GOT3 (cell line): ENCODE measurements at places on chromosomes 12 and 14.
A peak's percentile ranks its signal among the peaks of the same experiment; 100 is the strongest.

- DNase-seq: no peak
Observed at GRCh38 chr12:47449797-47450196, 256.0 kb downstream of the RPAP3 start.

- DNase-seq: no peak
Observed at GRCh38 chr12:15033641-15034040, 60.8 kb downstream of the PDE6H start.

- DNase-seq: no peak
Observed at GRCh38 chr14:65359503-65359902, 53.0 kb upstream of the FUT8 start.

- no peak for DNase-seq
Observed at GRCh38 chr14:89958966-89959365, 3.2 kb downstream of the TDP1 start.

DNA sequence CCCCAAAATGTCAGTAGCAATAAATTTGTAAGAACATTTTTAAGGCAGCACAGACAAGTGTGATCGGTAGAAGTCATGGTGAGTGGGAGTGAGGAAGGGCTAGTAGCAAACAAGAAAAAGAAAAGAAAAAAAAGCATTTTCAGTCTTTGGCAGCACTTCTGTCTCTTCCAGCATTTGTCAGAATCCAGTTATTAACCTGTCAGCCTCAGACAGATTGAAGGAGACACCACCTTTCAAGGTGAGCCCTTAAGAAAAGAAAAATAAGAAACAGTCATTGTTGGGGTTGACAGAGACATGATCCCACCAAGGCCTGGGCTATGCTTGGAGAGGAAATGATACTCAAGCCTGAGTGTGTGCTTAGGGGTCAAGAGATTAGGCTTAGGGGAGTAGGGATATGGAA lies 947.4 kb downstream of the NRXN3 start:
- DNase-seq: no peak

DNA sequence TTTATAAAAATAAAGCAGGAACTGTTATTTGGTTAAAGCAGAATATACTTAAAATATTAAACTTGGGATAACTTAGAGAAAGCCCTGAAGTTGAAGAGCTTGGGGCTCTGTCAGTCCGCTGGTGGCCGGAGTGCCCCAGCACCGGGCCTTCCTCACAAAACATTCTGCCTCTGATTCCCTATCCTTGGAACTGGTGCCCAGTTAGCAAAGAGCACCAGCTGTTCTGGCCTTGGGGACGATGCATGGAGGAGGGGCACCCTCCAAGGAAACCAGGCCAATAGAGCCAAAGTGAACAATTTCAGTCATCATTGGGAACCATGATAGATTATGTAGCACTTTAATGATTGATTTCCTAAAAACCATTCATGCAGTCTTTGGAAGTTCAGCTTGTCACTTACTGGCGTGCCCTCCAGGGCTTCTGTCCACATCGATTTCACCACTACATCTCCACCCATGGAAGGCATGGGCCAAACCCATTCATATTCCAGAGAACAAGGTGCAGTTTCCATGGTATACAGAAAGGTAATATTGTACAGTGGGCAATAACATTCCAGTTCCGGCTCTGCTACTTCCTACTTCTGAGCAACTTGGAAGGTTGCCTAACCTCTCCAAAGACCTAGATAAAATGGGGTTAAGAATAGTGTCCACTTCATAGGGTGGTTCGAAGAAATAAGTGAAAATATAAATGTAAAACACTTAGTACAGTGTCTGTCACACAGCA lies 145.9 kb downstream of the ETV6 start:
- no peak for DNase-seq

DNA sequence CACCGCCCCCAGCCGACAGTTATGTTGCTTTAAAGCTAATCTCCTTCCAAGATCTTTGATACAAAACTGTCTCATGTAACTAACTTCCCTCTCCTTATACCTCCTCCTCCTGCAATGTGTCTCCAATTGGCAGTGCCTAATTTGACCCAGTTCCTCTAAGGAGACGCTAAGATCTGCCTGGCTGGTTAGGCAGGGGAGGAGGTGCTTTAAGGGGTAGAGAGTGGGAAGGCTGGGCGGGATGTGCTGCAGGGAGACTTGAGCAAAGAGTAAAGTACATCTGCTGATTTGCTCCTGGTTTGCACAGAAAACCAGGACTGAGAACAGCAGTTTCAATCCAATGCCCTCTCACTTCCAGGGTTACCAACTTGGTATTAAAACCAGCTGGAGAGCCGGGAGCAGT lies 7.4 kb upstream of the IKZF4 start:
- DNase-seq: no peak

- peak; percentile 39 for DNase-seq
Observed at GRCh38 chr14:75063491-75064204, at the start of gene ACYP1. Gene ACYP1, minus strand, starts transcription at chr14:75064024. Its CDS starts 471 bp downstream, at chr14:75063553.

GRCh38 chr14:89618330-89618708 lies 201.3 kb upstream of the FOXN3 start:
- DNase-seq: no peak
